ENCODE measurements at places on chromosomes 6 and 20. TPM values are rescaled to one million over a fixed set of nuclear protein-coding genes. Genes with fewer than 3 reads are reported as not detected.

Gene OLIG3
- total RNA-seq = not detected

DNA sequence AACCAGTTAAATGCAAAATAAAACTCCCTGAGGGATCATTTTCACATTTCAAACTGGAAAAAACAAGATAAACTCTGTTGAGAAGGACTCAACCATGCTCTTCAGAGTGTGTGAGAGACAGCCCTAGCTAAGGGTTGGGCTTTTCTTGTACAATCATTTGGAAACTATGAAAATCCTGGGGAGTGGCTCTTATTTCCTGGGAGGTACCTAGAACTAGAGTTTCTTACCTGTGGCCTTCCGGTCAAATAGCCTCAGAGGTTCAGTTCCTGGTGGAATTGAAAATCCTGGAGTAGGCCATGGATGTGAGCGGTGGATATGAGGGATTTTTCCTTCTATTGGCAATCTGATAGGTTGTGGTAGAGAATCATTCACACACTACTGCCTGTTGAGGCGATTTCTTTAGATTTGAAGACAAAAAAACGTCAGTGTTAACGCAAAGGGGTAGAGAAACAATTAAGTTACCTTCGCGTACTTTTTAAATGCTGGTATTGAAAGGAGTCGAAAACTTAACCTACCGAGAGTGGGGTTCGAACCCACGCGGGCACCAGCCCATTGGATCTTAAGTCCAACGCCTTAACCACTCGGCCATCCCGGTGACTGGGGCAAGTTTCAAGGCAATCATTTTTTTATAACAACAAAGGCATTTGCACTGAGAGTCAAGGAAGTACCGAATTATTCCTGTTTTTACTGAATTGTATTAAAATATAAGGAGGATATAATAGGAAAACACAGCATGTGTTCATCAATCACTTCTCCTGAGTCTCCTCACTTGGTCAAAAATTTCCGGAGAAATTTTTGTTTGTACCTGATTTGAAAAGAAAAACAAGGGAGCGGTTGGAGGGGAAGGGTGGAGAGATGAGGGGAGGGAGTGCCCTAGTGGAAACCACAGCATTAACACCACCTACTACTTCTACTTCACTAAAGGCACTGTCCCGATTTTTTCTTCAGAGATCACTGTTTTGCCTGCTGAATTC, 191.3 kb downstream of the OR2B2 start:
- H3K4me3 ChIP-seq = no peak overlapping the region
- no peak overlapping the region for H3K27ac ChIP-seq
- DNase-seq = no peak
- no peaks in the 10 kb centered on the region for H3K27me3 ChIP-seq

Gene TPX2
- total RNA-seq = 240 TPM

Gene OTOR
- not detected for total RNA-seq

- H3K27ac ChIP-seq = no peak overlapping the region
- DNase-seq = no peak
- no peaks in the 10 kb centered on the region for H3K27me3 ChIP-seq
- no peaks in the 10 kb centered on the region for H3K4me1 ChIP-seq
These were observed 67.9 kb downstream of the GCLC start for GRCh38 chr6:53476964-53477363.

DNA sequence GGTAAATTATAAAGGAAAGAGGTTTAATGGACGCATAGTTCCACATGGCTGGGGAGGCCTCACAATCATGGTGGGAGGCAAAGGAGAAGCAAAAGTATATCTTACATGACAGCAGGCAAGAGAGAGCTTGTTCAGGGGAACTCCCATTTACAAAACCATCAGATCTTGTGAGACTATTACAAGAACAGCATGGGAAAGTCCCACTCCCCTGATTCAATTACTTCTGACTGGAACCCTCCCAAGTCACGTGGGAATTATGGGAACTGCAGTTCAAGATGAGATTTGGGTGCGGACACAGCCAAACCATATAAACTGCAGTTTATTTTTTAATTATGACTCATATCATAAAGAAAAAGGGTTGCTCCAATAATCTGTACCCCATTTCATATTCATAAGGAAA, 22.3 kb upstream of the HLA-DQA2 start:
- no peaks in the 10 kb centered on the region for H3K27me3 ChIP-seq
- no peak for DNase-seq
- no peaks in the 10 kb centered on the region for H3K36me3 ChIP-seq
- H3K4me1 ChIP-seq = no peaks in the 10 kb centered on the region

Gene TREM1
- not detected for total RNA-seq

GRCh38 chr6:100105919-100106529, 112.0 kb upstream of the MCHR2 start:
- H3K27ac ChIP-seq = no peak overlapping the region
- DNase-seq = no peak
- H3K36me3 ChIP-seq = no peaks in the 10 kb centered on the region
- H3K27me3 ChIP-seq = no peaks in the 10 kb centered on the region
- no peak overlapping the region for H3K4me3 ChIP-seq
- H3K4me1 ChIP-seq = no peaks in the 10 kb centered on the region

DNA sequence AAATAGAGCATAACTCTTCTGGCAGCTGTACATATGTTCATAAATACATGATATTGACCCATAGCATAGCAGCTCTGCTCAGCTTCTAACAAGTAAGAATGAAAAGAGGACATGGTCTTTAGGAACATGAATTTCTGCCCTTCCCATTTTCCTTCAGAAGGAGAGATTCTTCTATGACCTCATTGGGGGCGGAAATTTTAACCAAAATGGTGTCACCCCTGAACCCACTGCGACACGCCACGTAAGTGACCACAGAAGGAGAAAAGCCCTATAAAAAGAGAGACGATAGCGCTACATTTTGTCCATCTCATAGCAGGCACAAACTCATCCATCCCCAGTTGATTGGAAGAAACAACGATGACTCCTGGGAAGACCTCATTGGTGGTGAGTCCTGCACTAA, at the start of gene IL17A:
Gene IL17A (plus strand): TSS at position 301 of the 400 bp plus-strand sequence. CDS start 57 bp downstream, at position 358.
- no peaks in the 10 kb centered on the region for H3K36me3 ChIP-seq
- no peak within 1 kb of the TSS for H3K27ac ChIP-seq
- no peak for DNase-seq
- peaks cover under 1% of the 10 kb centered on the region for H3K4me1 ChIP-seq
- H3K4me3 ChIP-seq = no peak within 1 kb of the TSS

DNA sequence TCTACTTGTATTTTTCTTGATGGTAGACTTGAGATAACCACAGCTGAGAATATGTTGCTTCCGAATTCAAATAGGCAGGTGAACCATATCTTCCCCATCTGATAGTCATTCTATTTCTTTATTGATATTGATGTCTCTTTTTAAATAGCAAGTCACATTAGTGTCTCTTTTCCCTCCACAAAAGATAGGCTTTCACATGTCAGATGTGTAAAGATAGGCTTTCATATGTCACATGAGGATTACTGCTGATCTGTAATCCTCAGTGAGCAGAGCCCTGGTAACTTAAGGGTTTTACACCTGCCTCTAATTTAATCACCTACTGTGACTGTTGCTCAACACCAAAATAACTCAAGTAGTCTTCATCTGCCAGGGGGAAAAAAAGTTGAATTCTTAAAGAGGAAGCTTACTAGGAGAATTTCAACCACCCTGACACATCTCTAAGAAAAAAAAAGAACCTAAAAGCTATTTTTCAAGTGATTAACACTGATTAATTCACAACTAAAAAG, 45.3 kb upstream of the TRDN start:
- no peaks in the 10 kb centered on the region for H3K36me3 ChIP-seq
- DNase-seq = no peak
- H3K27me3 ChIP-seq = no peaks in the 10 kb centered on the region
- H3K4me3 ChIP-seq = no peak overlapping the region
- H3K4me1 ChIP-seq = no peaks in the 10 kb centered on the region

GRCh38 chr6:92521553-92521952, 897.8 kb downstream of the EPHA7 start:
- H3K27ac ChIP-seq = no peak overlapping the region
- H3K36me3 ChIP-seq = no peaks in the 10 kb centered on the region
- DNase-seq = no peak
- no peak overlapping the region for H3K4me3 ChIP-seq

DNA sequence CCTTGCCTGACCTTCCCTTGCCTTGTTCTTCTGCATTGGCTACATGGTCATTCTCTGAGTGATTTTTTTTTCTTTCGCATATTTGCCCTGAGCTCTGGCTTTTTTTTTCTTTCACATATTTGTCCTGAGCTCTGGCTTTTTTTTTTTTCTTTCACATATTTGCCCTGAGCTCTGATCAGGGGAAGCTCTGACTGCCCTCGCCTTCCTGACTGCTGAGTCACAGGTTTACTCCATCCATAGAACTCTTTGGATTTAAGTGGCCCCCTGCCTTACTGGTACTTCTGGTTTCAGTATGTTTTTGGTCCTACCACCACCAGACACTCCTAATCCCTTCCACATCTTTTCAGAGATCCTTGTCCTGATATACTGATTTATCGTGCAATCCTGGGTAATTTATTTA, 201.1 kb downstream of the OGFRL1 start:
- peak; percentile 55 for DNase-seq
- H3K27ac ChIP-seq = peak overlapping the region; percentile 22
- peaks cover 38% of the 10 kb centered on the region for H3K4me1 ChIP-seq
- no peaks in the 10 kb centered on the region for H3K36me3 ChIP-seq
- H3K4me3 ChIP-seq = no peak overlapping the region

DNA sequence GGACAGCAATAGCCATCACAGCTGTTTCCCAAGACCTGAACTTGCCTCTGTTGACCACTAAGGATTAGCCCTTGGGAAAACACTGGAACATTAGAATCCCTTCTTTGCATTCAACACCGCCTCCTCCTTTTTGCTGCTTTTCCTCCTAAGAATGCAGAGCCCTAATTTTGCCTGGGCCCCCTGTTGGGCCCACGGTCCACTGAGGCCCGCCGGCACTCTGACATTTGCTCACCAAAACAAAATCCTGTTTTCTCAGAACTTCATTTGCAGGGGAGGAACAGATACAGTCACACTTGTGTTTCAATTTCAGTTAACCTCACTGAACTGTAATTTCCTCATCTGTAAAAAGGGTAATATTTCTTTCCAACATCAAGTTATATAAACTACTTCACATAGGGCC, 116.0 kb upstream of the JARID2 start:
- H3K4me1 ChIP-seq = no peaks in the 10 kb centered on the region
- no peak for DNase-seq
- H3K36me3 ChIP-seq = no peaks in the 10 kb centered on the region
- H3K27ac ChIP-seq = no peak overlapping the region

DNA sequence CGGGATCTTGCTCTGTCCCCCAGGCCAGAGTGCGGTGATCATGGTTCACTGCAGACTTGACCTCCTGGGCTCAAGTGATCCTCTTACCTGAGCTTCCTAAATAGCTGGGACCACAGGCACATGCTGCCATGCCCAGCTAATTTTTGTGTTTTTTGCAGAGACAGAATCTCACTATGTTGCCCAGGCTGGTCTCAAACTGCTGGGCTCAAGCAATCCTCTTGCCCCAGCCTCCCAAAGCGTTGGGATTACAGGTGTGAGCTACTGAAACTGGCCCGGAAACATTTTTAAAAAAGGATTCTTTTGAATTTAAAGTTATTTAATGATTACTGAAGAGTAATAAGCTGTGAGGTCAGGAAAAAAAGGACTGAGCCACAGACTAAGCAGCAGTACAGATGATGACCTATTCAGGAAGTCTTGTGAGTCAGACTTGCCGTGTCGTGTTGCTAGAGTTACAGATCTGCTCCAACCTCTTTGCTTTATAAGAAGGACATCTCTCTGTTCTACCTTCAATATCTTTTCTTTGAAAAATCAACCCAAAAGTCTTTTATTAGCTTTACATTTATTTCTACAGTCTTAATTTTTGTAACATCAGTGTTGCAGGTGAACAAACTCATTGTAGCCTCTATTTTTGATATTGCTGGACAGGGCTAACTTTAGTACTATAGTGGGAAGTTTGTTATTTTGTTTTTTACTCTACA, 108.7 kb downstream of the NCOA3 start:
- no peak overlapping the region for H3K4me3 ChIP-seq
- no peaks in the 10 kb centered on the region for H3K27me3 ChIP-seq
- peak; percentile 25 for DNase-seq
- H3K4me1 ChIP-seq = no peaks in the 10 kb centered on the region

Gene SLC22A3
- total RNA-seq = not detected

DNA sequence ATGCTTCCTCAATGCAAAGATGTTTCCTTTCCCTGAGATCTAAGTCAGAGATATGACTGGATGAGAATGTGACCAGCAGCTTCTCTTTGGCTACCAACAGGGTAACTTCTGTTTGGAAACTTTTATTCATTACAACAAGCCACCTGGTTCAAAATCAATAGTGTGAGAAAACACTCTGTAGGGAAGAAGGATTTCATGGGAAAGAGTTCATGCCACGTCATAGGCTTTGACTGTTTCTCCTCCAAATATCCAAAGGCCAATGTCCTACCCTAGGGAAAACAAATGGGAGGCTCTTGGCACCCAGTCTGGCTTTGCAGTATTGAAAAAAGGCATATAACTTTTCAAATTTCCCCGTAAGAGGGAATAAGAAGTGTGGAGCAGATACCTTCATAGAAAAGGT, 245.5 kb downstream of the FNDC1 start:
- no peaks in the 10 kb centered on the region for H3K27me3 ChIP-seq
- DNase-seq = no peak
- H3K4me3 ChIP-seq = no peak overlapping the region
- H3K36me3 ChIP-seq = no peaks in the 10 kb centered on the region
- H3K4me1 ChIP-seq = no peaks in the 10 kb centered on the region

Gene RFX6
- total RNA-seq = not detected

DNA sequence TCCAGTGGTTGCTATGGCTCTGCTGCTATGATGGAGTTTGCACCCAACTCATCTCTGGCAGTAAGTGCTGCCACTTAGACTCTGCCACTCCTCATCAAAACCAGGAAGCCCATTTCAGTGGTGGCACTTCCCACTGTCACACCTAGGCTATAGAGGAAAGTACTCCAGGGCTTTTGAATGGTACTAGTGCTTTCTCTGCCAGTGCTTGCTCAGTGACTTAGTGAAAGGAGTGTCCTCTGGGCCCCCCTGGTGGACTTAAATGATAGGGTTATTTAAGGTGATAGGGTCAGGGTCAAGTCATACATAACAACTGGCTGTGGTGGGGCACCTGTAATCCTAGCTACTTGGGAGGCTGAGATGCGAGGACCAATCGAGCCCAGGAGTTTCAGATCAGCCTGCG, 22.8 kb downstream of the FITM2 start:
- H3K4me3 ChIP-seq = no peak overlapping the region
- peaks cover 9% of the 10 kb centered on the region for H3K4me1 ChIP-seq
- no peak overlapping the region for H3K27ac ChIP-seq
- no peak for DNase-seq

DNA sequence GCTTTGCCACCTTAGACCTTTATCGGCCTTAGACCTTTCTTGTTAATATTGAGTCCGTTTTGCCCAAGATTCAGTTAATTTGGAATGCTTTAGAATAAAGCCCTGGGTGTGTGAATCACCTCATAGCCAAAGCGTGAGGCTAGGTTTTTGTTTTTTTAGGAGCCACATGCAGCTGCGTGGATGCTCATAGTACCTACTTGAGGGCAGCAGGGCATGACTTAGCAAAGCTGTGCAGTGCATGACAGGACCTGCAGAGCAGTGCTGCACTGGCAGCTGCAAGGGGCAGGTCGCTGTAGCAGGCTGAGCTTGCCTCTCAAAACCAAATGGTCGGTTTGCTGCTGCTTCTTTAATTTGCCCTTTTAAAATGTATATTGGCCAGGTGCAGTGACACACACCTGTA, 116.1 kb downstream of the JAG1 start:
- no peaks in the 10 kb centered on the region for H3K36me3 ChIP-seq
- H3K27me3 ChIP-seq = no peaks in the 10 kb centered on the region
- no peaks in the 10 kb centered on the region for H3K4me1 ChIP-seq
- no peak for DNase-seq
- no peak overlapping the region for H3K27ac ChIP-seq
- H3K4me3 ChIP-seq = no peak overlapping the region
